GM12891 (cell line): ENCODE measurements at places on chromosomes 7 and 10.

DNA sequence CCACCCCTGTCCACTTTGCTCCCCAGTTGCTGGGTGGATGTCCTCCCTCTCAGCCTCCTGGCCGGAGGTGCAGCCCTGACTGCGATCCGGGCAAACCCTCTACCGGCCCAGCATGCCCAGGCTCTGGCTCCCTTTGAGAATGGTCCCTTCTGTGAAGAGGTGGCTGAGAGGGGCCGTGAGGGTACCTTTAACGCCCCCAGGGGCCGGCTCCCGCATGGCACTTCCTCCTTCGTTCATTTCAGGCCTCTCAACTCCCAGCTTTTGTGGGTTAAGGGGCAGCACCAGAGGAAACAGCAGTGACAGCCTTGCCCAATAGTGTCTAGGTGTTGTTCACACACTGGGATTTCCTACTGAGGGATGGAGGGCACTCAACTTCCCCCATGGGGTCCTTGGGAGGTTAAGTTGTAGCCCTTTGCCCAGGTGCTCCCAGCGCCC, 33.2 kb upstream of the HABP2 start:
- no peak for DNase-seq

- DNase-seq = no peak
These were observed 372.5 kb upstream of the MKI67 start for GRCh38 chr10:128498746-128499145.

- DNase-seq = no peak
These were observed 25.8 kb downstream of the AQP1 start for GRCh38 chr7:30937416-30937815.

- no peak for DNase-seq
These were observed 9.3 kb downstream of the KLHL7 start for GRCh38 chr7:23114896-23115295.

DNA sequence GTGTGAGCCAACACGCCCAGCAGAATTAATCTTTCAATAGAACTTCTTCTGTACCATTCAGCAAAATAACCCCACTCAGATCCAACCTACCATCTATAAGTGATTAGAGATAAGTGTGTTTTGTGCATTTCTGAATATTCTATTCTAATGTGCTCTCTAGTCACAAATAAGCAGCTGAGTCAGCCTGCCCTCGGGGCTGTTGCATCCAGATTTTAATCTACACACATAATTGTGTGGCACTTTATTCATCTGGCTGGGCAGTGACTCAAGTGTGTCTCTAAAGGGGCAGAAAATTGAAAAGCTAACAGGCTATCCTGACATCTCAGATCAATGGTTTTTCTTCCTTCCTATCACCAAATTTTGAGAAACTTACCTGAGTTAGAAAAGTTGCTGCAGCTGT, 60.3 kb downstream of the PRR15 start:
- no peak for DNase-seq

DNA sequence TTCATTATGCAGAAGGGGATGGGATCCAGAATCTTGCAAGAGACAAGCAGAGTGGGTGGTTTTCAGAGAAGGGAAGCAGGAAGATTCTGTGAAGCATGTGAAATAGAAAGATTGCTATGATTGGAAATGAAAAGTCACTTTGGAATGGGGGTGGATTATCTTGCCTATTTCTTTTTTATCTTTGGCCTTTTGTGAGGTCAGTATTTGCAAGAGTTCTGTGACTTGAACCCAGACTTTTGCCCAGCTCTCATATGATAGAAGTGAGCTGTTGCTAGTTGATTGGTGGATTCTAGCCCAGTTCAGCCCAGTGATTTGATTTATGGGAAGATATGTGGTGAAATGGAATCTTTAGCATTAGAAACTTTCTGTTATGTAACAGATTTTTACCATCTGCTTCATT, 17.1 kb downstream of the ENTPD7 start:
- DNase-seq = no peak

GRCh38 chr7:15972862-15973275, 286.4 kb upstream of the MEOX2 start:
- DNase-seq = no peak

DNA sequence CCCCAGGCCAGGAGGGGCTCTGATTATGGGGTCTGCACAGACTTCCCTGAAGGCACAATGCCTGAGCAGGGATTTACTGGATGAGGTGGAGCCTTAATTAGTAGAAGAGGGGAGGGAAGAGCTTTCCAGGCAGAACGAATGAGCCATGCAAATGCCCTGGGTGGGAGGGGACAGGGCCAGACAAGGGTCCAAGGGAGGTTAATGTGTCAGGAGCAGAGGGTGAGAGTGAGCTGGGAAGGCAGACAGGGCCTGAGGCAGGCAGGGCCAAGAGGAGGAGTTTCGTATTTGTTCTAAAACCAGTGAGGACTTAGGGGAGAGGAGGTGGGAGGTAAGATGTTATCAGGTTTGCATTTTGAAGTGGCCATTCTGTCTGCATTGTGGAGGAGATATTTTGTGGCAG, 65.3 kb downstream of the NPY start:
- no peak for DNase-seq

GRCh38 chr10:109931163-109931562, 7.9 kb upstream of the XPNPEP1 start:
- DNase-seq = no peak

DNA sequence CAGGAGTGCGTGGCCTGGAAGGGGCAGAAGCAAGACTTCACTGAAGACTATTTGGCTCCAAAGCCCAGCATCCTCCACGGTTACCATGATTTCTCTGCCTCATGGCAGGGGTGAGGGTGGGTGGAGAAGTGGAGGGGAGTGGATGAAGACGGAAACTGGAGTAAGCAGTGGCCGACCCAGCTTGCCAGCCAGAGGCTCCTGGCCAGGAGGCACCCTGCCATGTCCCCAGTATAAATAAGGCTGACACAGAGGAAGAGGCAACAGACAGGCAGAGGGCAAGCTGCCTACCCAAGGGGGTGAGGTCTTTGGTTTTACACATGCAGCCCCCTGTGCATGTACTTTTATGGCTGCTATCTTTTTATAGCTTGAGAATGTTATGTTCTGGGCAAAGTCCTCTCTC, 102.6 kb upstream of the TBX20 start:
- no peak for DNase-seq

- DNase-seq = no peak
These were observed 83.1 kb downstream of the CTNNA3 start for GRCh38 chr10:67612577-67613537.

GRCh38 chr7:112025556-112025955, 180.6 kb downstream of the DOCK4 start:
- DNase-seq = no peak

DNA sequence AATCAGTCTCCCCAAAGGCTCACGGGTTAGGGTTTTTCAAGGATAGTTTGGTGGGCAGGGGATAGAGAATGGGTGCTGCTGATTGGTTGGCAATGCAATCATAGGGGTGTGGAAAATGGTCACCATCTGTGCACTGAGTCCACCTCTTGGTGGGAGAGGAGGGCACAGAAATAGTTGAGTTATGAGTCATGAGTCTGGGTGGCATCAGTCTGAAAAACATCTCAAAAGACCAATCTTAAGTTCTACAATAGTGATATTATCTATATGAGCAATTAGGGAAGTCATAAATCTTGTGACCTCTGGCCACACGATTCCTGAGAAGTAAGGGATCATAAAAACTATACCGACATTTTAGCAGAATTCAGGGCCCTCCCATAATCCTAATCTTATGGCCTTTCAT, 62.7 kb downstream of the LGI1 start:
- DNase-seq = no peak

DNA sequence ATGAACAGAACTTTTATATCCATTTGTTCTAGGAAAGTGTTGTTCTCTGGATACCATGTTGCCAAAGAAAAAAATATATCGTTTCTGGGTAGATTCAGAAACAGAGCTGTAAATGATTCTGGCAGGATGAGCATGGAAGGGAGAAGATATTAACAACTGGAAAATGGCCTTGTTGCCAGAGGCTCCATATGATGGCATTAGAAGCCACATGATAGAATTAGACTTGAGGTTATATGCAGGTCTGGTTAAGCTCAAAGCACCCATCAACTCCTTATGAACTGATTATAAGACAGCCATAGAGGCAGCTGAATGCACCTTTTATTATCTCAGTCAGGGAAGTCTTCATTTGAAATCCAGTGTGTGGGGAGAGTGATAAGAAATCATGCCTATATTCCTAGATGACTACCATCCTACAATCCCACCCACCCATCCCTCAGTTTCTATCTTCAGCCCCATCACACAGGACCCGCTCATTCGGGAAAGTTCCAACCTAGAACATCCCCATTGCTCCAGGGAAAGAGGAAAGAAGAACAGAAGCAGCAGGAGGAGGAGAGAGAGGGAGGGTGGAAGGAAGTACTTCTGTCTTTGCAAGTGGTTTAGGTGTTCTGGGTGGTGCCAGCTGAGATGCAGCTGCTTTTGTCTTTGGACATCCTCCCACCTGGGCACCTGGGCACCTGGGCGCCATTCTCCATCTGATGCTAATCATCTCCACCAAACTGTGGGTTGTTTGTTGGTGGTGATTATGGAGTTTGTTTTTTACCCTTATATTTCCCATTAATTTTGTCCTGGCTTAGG, 25.5 kb upstream of the TRIL start:
- no peak for DNase-seq

DNA sequence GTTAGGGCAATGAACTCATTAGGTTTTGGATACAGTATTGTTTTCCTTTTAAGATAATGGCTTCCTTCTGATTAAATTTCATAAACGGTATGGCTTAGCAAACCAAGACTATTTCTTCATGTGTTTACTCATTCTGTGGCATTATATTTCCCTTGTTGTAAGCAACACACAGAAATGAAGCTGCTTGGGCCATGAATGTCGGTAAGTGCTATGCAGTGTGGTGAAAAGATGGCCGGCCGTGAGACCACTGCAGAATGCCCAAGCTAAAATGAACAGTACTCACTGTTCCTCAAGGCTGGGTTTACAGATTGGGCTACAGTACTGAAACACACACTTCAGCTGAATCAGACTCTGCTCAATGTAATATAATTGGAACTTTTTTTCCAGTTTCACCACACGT, 8.1 kb downstream of the APBB1IP start:
- DNase-seq = no peak

DNA sequence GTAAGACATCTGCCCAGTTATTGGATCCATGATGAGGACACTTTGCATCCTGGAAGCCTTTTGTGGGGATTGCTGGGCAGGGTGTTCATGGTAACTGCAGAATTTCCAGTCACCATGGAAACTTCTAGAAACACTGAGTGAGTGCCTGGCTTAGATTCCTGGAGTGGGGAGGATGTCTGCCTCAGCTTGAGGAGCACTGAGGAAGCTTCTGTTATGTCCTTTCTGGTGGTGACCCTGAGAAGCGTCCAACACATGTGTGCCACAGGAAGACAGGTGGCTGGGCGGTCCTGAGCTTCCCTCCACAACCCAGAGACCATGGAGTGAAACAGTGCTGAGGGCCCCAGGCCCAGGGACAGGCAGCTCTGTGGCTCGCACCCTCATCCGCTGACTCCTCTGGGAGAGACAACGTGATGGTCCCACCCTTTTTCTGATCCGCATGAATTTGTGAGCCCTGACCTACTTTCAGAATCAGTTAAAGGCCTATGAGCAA, 191.8 kb upstream of the CXCL12 start:
- no peak for DNase-seq

DNA sequence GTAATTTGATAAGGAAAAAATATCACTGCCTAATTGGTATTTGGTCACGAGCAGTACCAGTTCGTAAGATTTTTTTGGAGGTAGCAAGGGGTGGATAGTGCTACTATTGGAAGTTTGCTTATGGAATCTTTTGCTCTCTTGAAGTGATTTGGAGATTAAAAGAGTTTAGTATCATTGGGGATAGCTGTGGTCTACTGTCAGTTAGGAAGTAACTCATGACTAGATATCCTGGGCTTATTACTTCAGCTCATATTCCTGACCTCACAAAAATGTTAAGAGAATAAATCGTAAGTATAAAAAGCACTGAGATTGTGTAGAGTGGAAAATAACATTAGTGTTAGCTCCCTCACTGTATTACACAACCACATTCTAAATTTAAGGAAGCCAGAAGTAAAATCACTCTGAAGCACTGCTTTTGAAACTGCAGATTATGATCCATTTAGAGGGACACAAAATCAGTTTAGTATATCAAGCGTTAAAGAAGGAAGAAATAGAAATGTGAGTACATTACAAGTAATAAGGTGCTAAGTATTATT, 22.6 kb downstream of the SGPL1 start:
- DNase-seq = no peak

DNA sequence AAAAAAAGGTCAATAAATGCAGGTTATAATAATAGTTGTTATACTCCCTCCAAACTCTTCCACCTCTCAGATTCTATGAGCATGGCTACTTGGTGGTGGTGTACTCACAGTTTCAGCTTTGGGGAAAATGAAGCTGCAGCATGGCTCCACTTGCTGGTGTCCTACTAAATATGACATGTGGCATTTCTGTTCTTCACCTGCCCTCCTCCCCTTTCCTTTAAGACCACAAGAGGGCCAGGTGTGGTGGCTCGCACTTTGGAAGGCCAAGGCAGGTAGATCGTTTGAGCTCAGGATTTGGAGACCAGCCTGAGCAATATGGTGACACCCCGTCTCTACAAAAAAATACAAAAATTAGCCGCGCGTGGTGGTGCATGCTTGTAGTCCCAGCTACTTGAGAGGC, 101.1 kb downstream of the SLC37A3 start:
- no peak for DNase-seq

DNA sequence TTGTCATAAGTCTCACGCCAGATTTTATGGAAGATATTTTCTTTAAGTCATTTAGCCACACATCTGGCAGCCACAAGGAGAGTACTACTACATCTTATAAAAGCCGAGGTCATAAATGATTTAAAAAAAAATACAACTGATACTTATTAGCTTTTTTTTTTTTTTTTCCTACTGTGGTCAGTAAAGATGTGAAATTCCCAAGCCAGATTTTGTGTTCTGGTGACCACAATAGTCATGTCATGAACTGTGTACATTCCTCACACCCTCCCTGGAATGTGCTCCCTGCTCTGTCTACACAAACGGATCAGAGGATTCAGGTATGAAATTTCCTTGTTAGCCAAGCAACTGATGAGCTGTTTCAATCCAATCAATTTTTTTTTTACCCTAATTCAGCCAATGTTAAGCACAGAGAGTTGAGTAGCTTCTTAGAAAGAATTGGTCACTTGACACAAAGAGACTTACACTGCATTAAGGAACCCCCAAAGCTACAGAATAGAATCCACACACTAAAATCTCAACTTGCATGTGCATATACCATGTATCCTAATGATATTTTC, 54.7 kb downstream of the CHRM2 start:
- no peak for DNase-seq

- no peak for DNase-seq
These were observed 101.8 kb upstream of the DOCK1 start for GRCh38 chr10:126803394-126803793.

- no peak for DNase-seq
These were observed 73.1 kb upstream of the UCN3 start for GRCh38 chr10:5291501-5292195.
